ENCODE measurements at places on chromosomes 13 and 19. TPM values are rescaled to one million over a fixed set of nuclear protein-coding genes. Genes with fewer than 3 reads are reported as not detected.

FBL gene
- 21.7 TPM for total RNA-seq

ZNF304 gene
- 9.0 TPM for total RNA-seq

PEPD gene
- 68.2 TPM for total RNA-seq

TJP3 gene
- not detected for total RNA-seq

OR10H1 gene
- not detected for total RNA-seq
